ENCODE measurements at places on chromosomes 7 and 10.

DNA sequence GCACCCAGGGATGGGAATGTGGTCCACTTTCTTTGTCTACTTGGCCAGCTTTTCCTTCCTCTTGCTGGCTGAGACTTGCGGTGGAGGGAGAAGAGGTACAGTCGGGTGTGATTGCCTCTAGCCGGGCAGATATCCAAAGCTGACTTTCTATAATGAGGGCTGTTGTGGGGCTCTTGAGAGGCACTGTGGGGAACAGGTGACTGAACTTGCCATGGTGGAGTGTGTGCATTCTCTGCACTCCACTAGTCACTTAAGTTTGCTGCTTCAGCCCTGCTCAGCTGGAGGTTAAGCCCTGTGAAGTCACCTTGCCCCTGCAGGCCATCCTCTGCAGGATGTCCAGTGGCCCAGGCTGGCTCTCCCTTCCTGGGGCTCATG, 116.6 kb downstream of the AOAH start:
- no peak for DNase-seq

GRCh38 chr10:60009276-60009675, 102.9 kb upstream of the CCDC6 start:
- DNase-seq = no peak

GRCh38 chr7:139271718-139272628, 40.9 kb downstream of the UBN2 start:
- no peak for DNase-seq

DNA sequence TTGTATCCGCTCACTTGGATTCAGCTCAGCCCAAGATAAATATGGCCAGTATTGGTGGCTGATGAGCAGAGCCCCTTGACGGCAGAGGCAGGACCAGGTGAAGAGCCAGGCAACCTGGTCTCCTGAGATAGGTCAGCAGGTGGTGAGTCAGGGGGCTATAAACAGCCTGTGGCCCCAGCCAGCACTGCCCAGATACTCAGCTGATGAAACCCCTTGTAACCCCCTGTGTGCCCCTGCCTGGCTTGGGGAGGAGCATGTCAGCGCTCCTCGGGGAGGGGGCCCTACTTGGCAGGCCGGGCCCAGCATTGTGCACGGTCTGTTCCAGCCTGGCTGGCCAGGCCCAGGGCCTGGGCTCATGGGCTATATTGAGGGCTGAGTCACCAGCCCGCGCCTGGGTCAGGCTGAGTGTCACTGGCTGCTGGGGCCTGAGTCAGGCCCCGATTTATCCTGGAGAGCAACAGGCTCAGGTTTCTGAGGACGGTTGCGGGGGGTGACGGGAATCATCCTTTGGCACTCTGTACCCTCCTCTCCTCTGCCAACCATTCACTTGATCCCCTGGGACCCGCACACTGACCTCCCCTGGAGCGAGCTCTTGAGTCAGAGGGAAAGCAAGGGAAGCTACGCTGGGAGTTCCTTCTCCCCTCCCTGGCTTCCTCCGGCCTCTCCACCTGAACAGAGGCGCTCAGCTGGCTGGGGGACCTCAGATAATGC, 2.8 kb upstream of the FLNC start:
- DNase-seq = no peak

DNA sequence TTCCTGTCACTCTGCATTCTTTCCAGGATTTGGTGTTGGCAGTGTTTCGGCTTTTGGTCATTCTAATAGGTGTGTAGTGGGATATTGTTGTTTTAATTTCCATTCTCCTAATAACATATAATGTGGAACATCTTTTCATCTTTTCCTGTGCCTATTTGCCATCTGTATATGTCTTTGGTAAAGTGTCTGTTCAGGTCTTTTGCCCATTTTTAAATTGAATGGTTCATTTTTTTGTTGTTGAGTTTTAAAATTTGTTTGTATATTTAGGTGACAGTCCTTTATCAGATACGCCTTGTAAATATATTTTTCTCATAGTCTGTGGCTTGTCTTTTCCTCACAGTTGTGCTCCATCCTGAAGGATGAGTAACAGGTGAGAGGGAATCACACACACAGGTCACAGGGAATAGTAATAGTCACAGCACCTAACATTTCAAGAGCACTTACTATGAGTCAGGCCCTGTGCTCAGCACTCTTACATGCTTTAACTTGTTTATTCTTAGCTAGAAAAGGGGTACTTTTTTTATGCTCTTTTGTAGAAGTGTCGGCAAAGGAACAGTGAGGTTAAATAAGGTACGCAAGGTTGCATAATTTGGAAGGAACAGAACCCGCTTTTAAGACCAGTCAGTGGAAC, 117.1 kb upstream of the GATA3 start:
- no peak for DNase-seq

- no peak for DNase-seq
Measured at GRCh38 chr10:55283031-55283430, 482.0 kb upstream of the PCDH15 start.

- no peak for DNase-seq
Measured at GRCh38 chr7:148620749-148621359, 30.3 kb downstream of the C7orf33 start.

GRCh38 chr10:28494420-28494819, 38.5 kb upstream of the WAC start:
- no peak for DNase-seq

DNA sequence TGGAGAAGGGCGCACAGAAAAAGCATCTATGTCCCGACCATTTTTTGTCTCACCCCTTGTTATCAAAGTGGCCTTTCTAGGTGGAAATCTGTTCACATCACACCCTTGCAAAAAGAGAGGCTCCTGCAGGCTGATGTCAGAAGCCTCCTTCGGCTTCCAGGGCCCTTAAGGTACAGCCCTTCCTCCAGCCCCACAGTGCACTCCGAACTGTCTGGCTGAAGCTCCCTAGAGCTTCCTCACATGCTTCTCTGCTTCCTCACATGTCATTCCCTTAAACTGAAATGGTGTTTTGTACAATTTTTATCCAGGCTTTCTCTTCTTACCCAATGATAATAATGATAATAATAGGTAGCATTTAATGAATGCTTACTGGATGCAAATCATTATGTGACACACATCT, 210.3 kb downstream of the INHBA start:
- DNase-seq = no peak

- DNase-seq = no peak
Measured at GRCh38 chr10:21191512-21191911, 294.4 kb upstream of the NEBL start.

GRCh38 chr7:41277561-41277960, 425.3 kb downstream of the INHBA start:
- no peak for DNase-seq

- no peak for DNase-seq
Measured at GRCh38 chr7:159175792-159176191, 31.1 kb upstream of the VIPR2 start.

DNA sequence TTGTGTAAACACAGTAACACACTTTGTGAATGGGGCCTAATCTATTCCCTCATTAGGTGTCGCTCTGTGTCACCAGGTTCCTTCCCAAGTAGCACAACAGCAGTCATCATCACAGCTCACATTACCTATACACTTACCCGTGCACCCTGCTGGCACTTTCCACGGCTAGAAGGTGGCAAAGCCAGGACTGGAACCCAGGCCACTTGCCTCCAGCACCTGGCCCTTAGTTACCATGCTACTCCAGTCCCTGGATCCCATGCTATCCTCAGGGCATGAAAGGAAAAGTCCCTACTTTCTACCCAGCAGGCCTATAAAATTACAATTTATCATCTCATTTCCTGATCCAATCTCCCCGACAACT, 18.4 kb downstream of the SMURF1 start:
- no peak for DNase-seq

DNA sequence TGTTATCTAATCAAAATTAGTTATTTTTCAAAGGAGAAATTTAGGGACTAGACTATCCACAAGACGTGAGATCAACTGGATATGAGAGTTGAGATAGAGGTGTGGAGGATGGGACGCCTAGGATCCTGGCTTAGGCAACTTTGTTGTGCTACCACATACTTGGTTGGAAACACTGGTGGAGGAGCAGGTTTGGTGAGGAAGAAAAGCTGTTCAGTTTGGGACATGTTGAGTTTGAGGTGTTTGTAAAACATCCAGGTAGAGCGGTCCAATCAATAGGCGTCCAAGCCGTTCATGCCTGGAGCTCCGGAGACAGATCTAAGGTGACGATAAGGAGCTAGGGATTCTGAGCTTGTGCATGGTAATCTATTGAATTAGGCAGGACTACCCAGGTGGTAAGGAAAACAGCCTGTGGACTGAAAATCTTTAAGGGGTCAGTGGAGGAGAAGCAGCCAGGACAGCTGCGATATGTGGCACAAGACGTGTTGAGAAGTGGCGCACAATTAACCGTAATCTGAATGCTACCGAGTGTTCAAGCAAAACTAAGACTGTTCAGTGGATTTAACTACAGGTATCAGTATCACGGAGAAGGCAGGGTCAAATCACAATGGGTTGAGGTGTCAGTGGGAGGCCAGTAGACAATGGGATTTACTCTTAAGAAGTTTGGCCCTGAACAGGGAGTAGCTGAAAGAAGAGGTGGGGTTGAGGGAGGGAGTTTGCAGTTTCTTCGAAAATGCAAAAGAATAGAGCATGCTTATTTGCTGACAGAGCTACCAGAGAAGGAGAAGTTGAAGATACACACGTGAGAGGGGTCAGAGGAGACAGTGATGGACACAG, 16.1 kb upstream of the TRPV6 start:
- DNase-seq = no peak

DNA sequence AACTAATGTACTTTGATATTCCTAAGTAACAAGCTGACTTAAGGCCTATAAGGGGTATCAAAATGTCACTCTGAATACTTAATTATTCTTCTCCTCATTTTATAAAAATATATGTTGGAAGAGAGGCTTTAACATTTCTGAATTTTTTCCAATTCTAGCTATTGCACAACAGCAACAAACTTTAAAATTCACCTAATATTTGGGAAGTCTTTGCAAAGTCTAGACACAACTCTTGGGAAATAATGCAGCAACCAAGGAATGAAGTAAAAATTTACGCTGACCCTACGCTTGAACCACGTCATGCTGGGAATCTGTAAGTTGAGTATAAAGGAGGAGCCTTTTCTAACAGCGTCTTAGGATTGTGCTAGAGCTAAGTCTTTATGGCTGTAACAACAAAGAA, 243.9 kb upstream of the IMMP2L start:
- no peak for DNase-seq

DNA sequence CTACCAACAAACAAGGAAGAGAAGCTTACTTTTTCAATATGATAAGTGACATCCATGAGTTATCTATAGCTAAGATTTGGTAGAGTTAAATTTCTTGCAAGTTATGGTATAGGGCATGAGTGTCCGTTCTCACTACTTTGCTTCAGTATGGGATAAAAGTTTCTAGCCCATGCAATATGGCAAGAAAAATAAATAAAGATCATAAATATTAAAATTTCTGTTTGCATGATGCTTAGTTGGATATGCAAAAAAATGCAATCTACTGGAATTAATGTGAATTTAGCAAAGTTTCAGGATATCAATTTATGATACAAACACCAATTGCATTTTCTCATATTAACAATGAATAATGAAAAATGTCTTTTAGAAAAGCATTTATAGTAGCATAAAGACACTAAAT, 148.7 kb upstream of the ADARB2 start:
- no peak for DNase-seq

DNA sequence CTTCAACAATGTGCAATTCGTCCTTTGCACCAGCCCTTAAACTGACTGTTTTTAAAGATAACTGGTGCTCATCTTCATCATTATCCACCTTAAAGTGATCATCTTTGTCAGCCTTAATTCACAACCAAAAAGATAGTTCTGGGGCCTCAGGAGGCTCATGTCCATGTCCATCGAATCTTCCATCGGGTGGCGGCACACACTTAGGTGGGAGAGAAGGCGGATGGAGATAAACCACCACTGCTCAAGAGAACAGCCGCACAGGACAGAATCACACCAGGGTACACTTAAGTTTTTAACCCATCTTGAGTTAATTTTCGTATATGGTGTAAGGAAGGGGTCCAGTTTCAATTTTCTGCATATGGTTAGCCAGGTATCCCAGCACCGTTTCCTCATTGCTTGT, 24.8 kb downstream of the OIT3 start:
- no peak for DNase-seq

GRCh38 chr7:116949941-116950801, 3.1 kb upstream of the ST7 start:
- no peak for DNase-seq

DNA sequence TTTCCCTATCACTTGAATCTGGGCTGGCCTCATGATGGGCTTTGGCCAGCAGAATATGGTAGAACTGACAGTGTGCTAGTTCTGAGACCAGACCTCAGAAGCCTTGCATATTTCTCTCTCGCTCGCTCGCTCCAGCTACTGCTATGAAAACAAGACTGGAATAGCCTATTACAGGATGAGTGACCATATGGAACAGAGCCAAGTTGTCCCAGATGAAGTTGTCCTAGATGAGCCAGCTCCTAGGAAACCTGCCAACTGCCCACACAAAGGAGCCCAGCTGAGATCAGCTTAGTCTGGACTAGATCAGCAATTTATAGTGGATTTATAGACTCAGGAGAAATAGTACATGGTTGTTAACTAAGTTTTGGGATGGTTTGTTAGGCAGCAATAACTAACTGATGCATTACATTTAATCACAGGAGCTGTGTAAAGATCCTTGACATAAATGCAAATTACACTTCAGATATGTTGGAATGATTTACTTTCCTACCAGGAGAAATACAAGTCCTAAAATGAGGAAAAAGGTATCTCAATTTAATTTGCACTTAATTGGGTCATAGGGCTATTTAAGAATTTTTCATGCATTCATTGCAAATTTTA, 6.8 kb upstream of the HECW1 start:
- no peak for DNase-seq

- DNase-seq = no peak
Measured at GRCh38 chr7:123836656-123837055, 8.3 kb upstream of the HYAL4 start.

Data from stimulated activated CD4-positive, alpha-beta T cell treated with anti-CD3 and anti-CD28 coated beads, Interleukin-12 subunit alpha, Interleukin-12 subunit beta, amount 100 ng/mL, for 4 hours (primary cell).